ENCODE measurements at places on chromosomes 5 and 9.

GRCh38 chr5:57225553-57225952, 51.7 kb downstream of the GPBP1 start:
- no peak for DNase-seq

- no peak for DNase-seq
Observed at GRCh38 chr9:113380869-113381378, 4.1 kb upstream of the HDHD3 start.

DNA sequence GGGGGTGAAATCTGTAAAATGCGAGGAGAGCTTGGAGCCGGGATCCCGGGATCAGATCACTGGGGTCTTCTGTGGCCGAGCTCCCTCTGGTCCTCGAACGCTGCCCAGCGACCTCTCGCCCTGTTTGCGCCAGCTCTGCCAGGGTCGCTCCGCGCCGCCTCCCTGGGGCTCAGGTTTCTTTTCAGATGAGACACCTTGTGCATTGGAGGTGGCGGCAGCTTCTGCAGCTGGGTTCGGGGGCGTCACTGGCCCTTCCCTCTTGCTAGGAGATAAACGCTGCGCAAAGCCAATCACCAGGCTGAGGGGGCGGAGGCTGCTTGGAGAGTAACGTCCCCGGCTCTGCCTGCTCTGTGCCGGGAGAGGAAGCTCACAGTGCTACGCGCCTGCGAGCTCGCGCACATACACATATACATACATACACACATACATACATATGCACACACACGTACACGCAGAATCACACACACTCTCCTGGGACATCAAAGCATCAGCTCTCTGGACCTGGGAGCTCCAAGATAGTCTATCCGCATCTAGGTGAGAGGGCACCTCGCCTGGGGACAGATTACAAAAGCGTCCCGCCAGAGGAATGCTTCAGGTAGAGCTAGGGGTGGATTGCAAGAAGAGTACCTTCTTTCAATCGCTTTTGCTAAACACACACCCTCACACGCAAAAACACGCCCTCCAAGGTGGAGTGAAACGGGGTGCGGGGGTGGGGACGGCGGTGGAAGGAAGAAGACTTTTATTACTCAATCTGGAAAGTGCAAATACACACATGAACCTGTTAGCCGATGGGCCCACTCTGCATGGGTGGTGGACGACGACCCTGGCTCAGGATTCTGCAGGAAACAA, at the start of gene ST8SIA4:
Gene ST8SIA4, minus strand, starts transcription at position 244 of the 849 bp plus-strand sequence. CDS start 327 bp downstream, outside the sequence.
- no peak for DNase-seq

DNA sequence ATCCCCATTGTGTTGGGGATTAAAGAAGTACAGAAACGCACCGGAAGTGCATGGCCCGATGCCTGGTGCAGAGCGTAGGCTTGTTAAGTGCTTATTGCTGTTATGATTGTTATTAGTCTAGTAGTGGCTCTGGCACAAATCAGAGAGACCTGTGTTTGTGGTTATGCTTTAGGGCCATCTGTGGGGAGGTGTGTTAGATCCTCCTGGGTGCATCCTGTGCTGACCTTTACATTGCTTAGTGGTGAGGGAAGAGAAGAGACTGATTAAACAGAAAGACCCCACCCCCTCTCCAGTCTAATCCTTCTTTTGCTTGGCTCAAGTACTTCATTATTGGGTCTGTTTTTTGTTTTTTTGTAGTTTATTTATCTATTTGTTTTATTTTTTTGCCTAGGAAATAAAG, 112.7 kb upstream of the SPRY4 start:
- DNase-seq, result no peak

GRCh38 chr5:62538017-62538942, 40.3 kb upstream of the LRRC70 start:
- no peak for DNase-seq

- no peak for DNase-seq
Observed at GRCh38 chr5:17192191-17192590, 25.2 kb upstream of the BASP1 start.

DNA sequence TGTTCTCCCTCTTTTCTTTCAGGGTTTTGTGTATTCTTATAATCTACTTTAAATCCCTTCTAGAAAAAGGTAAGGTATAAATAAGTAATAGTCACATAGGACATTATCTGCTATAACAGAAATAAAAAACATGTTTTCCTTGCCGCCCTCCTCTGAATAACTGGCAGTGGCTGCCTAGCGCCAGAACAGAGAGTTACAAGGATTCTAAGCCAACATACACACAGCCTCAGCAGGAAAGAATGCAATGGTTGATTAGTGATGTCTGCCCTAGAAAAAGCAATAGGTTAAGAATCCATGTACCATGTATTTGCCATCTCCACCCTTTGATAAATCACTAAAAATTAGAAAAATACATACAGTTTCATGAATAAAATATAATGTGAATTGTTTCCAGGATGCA, 4.9 kb downstream of the MED27 start:
- no peak for DNase-seq

GRCh38 chr5:145957388-145957787, 21.0 kb downstream of the SH3RF2 start:
- no peak for DNase-seq

GRCh38 chr5:138605254-138605972, 30.2 kb upstream of the HSPA9 start:
- no peak for DNase-seq

Measured in NCI-H526 treated with DMSO at 0.1 percent for 48 hours (cell line).